Mesothelial cell of epicardium (in vitro differentiated cells): ENCODE measurements at places on chromosomes 4 and X. TPM values are rescaled to one million over a fixed set of nuclear protein-coding genes. Genes with fewer than 3 reads are reported as not detected.

Gene PDE6B
- total RNA-seq, result 9.0 to 12.0 TPM (median 11.6 TPM) in 3 replicates

- no peak for DNase-seq
These were observed 39.3 kb upstream of the LPAR4 start for GRCh38 chrX:78708262-78708661.

DNA sequence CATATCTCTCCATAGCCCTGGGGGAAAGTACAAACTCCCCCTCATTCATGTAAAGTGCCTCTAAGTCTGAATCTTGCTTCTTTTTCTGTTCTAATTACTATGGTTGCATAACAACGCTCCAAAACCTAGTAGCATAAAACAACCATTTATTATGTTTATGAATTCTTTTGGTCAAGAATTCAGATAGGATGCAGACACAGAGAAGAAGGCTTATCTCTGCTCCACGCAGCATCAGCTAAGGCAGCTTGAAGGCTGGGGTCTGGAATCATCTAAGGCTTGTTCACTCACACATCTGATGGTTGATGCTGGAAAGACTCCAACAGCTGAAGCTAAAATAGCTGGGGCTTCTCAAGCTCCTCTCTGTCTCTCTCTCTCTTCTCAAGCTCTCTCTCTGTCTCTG is 564.5 kb downstream of the ZNF674 start:
- no peak for DNase-seq

GRCh38 chr4:64539234-64539849 is 130.1 kb upstream of the TECRL start:
- no peak for DNase-seq
